DMS 273 treated with DMSO at 0.1 percent for 48 hours (cell line): ENCODE measurements at places on chromosomes 7 and 10.

- DNase-seq = no peak
Measured at GRCh38 chr7:77897004-77897547, 98.5 kb downstream of the PHTF2 start.

GRCh38 chr7:84314263-84314662 lies 119.7 kb upstream of the SEMA3A start:
- no peak for DNase-seq

DNA sequence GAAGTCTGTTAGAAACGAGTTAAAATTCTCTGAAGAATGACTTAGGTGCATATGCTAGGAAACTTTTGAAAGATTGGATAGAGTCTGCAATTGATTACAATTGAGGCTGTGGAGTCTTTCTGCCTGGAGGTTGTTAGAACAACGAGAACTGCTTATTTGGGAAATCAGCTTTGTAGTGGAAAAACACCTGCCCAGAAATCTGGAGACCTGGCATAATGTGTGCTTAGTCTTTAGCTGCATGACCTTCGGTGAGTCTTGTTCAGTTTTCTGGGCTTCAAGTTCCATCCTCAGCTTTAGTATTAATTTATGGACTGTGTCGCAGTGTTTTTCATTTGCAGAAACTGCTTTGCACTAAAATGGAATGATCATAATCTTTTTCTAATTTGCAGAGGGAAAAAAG lies 31.7 kb downstream of the CCNY start:
- no peak for DNase-seq

GRCh38 chr7:107891636-107892366 lies 818 bp downstream of the DLD start:
- DNase-seq = no peak

DNA sequence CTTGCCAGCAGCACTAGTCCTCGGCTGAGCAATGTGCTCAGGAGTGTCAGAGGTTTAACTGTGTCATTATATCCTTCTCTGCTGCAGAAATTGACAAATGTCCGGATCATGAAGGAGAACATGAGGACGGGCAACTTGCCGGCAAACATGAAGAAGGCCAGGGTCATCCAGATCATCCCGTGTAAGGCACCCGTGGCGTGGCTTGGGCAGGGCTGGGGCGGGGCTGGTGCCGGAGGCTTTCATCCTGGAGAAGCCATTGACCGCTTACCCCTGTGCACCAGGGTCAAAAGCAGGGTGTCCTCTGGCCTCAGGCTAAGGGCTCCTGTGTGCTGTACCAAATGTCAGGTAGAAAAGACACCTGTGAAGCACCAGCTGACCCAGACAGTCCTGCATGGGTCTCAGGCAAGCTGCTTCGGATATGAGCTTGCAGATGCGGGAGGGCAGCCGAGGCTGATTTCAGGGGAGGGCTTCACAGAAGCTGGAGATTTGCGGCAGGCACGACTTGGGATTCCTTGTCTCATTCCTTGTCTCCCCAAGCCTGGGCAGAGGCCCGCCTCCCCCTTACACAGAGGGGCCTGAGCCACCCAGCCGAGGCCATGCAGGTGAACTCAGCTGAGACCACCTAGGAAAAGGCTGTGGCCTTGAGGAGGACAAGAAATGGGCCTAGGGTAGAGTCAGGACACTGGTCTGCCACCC lies 55.4 kb downstream of the MKI67 start:
- DNase-seq = no peak

DNA sequence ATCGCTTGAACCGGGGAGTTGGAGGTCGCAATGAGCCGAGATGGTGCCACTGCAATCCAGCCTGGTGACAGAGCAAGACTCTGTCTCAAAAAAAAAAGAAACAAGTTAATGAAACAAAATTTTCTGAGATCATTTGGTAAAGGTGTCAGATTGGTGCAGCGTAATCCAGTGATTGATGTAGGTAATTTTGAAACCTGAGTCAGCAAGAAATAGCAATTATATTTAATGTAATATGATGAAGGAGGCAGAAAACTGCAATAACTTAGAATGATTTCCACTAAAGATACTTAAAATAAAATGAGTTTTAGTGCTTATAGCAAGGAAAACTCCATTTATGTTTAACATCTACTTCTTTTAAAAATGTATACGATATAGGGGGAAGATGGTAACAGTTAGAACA lies 1049.8 kb upstream of the C7orf33 start:
- no peak for DNase-seq

GRCh38 chr7:14691597-14692203 lies 210.9 kb downstream of the DGKB start:
- no peak for DNase-seq

- no peak for DNase-seq
Measured at GRCh38 chr10:49744091-49744685, 17.9 kb downstream of the OGDHL start.

DNA sequence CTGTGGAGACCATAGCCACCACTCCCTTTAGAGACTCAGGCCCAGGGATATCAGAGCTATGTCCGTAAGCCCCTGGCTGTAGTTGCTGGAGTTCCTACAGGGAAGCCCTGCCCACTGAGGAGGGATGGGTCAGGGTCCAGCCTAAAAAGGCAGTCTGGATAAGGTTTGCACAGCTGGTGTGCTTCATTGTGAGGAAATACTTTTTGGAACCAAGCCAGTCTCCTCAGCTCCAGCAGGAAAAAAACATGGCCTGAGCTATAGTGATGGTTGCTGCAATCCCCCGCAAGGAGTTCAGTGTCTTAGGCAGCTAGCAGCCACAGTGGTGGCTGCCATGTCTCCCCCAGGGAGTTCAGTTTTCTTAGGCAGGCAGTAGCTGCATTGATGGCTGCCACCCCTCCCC lies 52.6 kb upstream of the CYP2C8 start:
- DNase-seq = no peak

DNA sequence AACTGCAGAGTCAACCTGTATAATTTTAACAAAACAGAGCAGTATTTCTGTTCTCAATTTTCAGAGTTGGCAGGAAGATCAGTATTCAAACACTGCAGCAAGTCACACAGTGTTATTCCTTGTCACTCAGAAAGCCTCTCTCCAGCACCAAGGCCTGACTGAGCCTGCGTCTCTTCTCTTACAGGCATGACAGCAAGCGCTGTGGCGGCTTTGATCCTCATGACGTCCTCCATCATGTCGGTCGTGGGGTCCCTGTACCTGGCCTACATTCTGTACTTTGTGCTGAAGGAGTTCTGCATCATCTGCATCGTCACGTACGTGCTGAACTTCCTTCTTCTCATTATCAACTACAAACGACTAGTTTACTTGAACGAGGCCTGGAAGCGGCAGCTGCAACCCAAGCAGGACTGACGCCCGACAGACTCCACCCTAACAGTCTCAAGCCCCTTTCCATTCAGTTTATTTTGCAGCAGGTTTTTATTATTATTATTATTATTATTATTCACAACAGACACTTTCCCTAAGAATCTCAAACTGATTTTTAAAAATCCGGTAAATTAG lies 28.0 kb downstream of the GUSB start:
- DNase-seq = no peak

DNA sequence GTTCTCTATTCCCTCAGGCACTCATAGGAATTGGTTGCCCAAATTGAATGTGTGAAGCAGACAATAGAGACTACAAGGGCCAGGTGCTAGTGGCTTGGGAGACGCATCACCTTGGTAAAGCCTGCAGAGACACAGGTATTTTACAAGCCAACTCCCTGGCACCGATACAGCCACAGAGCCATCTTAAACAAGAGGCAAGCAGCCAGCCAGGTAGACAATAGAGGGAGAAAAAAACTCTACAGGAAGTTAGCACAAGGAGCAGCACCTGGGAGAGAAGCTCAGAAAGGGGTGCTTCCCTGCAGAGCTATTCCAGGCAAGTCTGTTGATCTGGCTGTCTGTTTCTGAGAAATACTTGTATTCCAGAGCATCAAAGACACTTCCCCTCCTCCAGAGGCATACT lies 43.0 kb upstream of the CDK1 start:
- no peak for DNase-seq
